Activated CD8-positive, alpha-beta T cell treated with anti-CD3 and anti-CD28 coated beads for 36 hours (primary cell): ENCODE measurements at places on chromosomes 4 and X. TPM values are rescaled to one million over a fixed set of nuclear protein-coding genes. Genes with fewer than 3 reads are reported as not detected.

SLC25A43 gene
- total RNA-seq: 5.6 TPM

USP11 gene
- total RNA-seq: 62.0 TPM

TBC1D9 gene
- total RNA-seq: not detected

MTNR1A gene
- not detected for total RNA-seq

GSX2 gene
- total RNA-seq: not detected

PSAPL1 gene
- total RNA-seq: not detected

STATH gene
- total RNA-seq: not detected

SUV39H1 gene
- total RNA-seq: 26.8 TPM

HAND2 gene
- total RNA-seq: not detected

BEX4 gene
- total RNA-seq: 9.7 TPM

ARAF gene
- total RNA-seq: 53.9 TPM

FAAH2 gene
- total RNA-seq: 1.7 TPM

UCHL1 gene
- 3.0 TPM for total RNA-seq

- H3K4me3 ChIP-seq: no peak overlapping the region
- no peaks in the 10 kb centered on the region for H3K27me3 ChIP-seq
- no peak for DNase-seq
- no peak overlapping the region for H3K27ac ChIP-seq
These were observed 104.5 kb upstream of the AGA start for GRCh38 chr4:177546745-177547144.

DNA sequence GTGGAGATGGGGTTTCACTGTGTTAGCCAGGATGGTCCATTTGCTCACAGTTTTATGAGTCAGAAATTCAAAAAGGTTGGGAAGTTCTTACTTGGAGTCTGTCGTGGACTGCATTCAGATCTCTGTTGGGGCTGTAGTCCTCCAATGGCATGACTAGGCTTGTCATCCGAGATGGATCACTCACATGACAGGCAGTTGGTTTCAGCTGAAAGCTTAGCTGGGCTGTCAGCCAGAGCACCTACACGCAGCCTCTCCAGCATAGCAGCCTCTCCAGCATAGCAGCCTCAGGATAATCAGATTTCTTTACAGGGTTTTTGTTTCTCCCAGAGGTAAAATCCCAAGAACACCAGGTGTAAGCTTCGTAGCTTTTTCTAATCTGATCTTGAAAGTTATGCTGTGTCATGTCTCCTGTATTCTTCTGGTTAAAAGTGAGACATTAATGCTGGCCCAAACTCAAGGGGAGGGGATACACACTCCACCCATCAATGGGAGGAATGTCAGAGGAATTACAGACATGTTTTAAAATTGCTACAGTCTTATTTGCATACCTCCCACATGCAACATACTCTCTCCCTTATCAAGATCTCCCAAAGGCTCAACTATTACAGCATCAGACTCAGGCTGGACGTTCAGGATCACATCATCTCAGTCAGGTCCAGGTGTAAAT, 31.6 kb upstream of the SOD3 start:
- H3K27me3 ChIP-seq: peaks cover 1% of the 10 kb centered on the region
- H3K4me1 ChIP-seq: no peaks in the 10 kb centered on the region
- no peak overlapping the region for H3K27ac ChIP-seq
- no peak overlapping the region for H3K4me3 ChIP-seq
- no peaks in the 10 kb centered on the region for H3K36me3 ChIP-seq

DNA sequence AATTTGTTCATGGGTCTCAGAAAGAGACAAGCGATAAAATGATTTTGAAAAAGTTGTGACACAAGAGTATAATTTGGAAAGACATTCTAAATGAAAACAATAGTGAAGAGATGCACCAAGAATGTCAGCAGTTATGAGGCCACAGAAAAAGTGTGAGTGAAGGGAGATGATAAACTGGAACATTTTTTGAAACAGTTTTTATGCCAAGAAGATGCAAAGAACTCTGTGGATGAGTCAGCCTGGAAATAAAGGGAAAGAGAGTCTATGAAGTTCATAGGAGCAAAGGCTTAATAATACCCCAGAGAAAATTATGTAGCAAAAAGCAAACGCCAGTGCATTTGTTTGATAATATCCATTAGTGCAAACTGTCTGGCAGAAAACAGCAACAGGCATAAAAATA, 188.4 kb upstream of the TBC1D9 start:
- DNase-seq: no peak
- no peak overlapping the region for H3K27ac ChIP-seq
- no peaks in the 10 kb centered on the region for H3K27me3 ChIP-seq
- H3K4me1 ChIP-seq: no peaks in the 10 kb centered on the region
- no peak overlapping the region for H3K4me3 ChIP-seq

DNA sequence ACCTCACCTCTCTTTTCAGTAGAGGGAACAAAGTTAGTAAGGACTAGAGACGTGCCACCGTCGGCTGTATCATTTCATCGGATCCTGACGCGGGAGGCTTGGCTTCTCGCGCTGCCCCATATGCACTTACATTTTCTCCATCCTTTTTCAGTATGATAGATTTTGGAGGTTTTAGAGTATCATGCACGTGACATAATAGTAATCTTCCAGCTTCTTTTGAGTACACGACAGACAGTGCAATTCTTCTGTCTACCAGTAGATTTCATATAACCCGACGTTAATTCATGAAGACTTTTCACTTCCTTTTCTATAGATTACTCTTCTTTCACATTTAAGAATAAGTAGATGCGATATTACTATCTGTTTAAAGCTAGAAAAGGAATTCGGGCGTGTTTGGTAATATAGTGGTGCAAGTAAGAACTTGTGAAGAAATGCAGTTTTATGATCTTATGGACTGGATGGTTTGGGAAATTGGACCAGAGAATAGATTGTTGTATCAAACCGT, 1.0 kb downstream of the CDS1 start:
- H3K4me3 ChIP-seq: peak overlapping the region; percentile 67
- peak; percentile 5 for DNase-seq
- peaks cover 32% of the 10 kb centered on the region for H3K27me3 ChIP-seq
- peaks cover 13% of the 10 kb centered on the region for H3K4me1 ChIP-seq
- no peak overlapping the region for H3K27ac ChIP-seq

- no peak overlapping the region for H3K4me3 ChIP-seq
- peaks cover 3% of the 10 kb centered on the region for H3K4me1 ChIP-seq
- DNase-seq: no peak
- no peak overlapping the region for H3K27ac ChIP-seq
- no peaks in the 10 kb centered on the region for H3K36me3 ChIP-seq
These were observed 21.2 kb downstream of the DOK7 start for GRCh38 chr4:3484057-3484973.

GRCh38 chr4:10180927-10181744, 64.5 kb upstream of the WDR1 start:
- H3K4me3 ChIP-seq: peak overlapping the region; percentile 16
- H3K27ac ChIP-seq: peak overlapping the region; percentile 93
- peak; percentile 61 for DNase-seq
- H3K27me3 ChIP-seq: no peaks in the 10 kb centered on the region
- H3K36me3 ChIP-seq: peaks cover 4% of the 10 kb centered on the region

DNA sequence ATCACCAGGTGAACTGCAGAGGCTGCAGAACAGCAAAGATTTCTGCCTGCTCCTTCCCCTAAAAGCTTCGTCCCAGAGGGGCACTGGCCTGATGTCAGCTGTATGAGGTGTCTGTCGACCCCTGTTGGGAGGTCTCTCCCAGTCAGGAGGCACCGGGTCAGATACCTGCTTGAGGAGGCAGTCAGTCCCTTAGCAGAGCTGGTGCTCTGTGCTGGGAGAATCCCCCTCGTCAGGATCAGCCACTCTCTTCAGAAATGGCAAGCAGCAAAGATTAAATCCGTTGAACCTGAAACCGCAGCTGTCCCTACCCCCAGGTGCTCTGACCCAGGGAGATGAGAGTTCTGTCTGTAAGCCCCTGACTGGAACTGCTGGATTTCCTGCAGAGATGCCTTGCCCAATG, 1166.3 kb upstream of the ADGRL3 start:
- H3K36me3 ChIP-seq: no peaks in the 10 kb centered on the region
- DNase-seq: no peak
- H3K27ac ChIP-seq: no peak overlapping the region
- no peak overlapping the region for H3K4me3 ChIP-seq
- H3K27me3 ChIP-seq: no peaks in the 10 kb centered on the region

- no peak overlapping the region for H3K27ac ChIP-seq
- H3K36me3 ChIP-seq: no peaks in the 10 kb centered on the region
- no peaks in the 10 kb centered on the region for H3K4me1 ChIP-seq
- no peak overlapping the region for H3K4me3 ChIP-seq
- H3K27me3 ChIP-seq: no peaks in the 10 kb centered on the region
These were observed 59.9 kb downstream of the CPZ start for GRCh38 chr4:8652181-8653078.

- no peak for DNase-seq
- no peaks in the 10 kb centered on the region for H3K4me1 ChIP-seq
- no peaks in the 10 kb centered on the region for H3K36me3 ChIP-seq
- no peak overlapping the region for H3K4me3 ChIP-seq
These were observed 47.7 kb upstream of the SORCS2 start for GRCh38 chr4:7144374-7145290.

GRCh38 chr4:9703391-9703790, 78.0 kb upstream of the DRD5 start:
- H3K4me1 ChIP-seq: peaks cover 10% of the 10 kb centered on the region
- peak; percentile 86 for DNase-seq
- no peak overlapping the region for H3K4me3 ChIP-seq
- H3K36me3 ChIP-seq: no peaks in the 10 kb centered on the region
- no peak overlapping the region for H3K27ac ChIP-seq

DNA sequence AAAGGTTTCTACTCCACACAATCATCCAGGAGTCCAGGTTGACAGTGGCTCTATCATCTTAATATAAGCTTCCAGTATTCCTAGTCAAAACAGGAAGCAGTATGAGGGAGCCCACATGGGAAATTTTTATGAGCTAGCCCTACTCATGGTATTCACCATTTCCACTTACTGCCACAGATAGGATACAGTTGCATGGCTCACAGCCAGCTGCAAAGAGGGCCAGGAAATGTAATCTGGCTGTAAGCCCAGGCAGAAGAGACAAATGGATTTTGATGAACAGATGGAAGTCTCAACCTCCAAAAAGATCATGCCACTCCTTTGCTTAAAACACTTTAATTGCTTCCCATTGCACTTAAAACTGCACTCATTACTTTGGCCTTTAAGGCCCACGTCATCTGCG, 150.6 kb downstream of the ADAMTS3 start:
- no peaks in the 10 kb centered on the region for H3K4me1 ChIP-seq
- no peaks in the 10 kb centered on the region for H3K27me3 ChIP-seq
- H3K36me3 ChIP-seq: no peaks in the 10 kb centered on the region
- H3K4me3 ChIP-seq: no peak overlapping the region

GRCh38 chr4:183300070-183300469, 20.0 kb downstream of the CLDN22 start:
- H3K27me3 ChIP-seq: peaks cover 8% of the 10 kb centered on the region
- no peak overlapping the region for H3K27ac ChIP-seq
- H3K4me1 ChIP-seq: no peaks in the 10 kb centered on the region
- no peak overlapping the region for H3K4me3 ChIP-seq

DNA sequence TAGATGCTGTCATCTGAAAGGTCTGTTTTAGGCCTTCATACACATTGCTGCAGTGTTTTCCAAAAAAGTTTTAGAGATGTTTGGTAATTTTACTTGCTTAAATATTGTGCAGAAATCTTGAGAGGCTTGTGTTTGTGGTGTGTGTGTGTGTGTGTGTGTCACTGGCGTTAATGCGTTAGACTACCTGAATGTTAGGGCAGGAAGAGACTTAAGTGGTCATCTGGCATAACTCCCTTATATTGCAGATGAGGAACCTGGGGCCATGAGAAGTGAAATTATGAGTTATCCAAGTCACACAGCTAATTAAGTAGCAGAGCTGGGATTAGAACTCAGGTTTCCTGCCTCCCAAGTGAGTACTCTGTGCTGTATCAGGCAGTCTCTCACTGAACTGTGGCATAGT, 1.4 kb downstream of the LSM6 start:
- peaks cover 10% of the 10 kb centered on the region for H3K36me3 ChIP-seq
- no peaks in the 10 kb centered on the region for H3K27me3 ChIP-seq
- no peak for DNase-seq
- H3K27ac ChIP-seq: peak overlapping the region; percentile 64

DNA sequence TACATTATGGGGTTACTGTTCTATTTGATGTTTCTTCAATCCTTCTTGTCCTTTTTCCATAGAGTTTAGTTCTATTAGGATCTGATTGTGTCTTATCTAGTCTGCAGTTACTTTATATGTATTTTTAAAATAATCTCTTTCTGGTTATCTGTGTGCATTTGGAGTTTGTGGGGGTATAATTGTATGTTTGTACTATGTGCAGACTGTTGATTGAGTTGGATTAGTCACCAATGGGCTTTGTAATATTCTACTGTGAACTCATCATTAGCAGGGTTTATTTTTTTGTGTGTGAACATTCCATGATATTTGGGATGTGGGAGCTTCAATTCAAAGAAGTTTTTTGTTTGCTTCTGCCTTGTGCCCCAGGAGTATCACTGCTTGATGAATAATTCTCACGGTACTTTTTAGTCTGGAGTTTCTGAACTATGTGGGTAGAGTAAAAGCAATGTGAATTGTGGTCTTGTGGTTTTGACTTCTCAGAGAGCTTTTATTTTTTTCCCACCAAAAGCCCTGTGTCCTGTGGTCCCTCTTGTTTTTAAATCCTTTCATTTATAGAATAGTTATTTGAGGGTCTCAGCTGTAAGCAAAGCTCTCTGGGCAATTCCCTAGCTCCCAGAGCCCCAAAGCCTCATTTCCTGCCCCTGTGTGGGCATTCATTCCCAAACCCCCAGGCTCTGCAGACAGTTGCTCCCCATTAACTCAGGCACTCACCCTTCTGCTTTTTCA, 127.8 kb downstream of the PHKA2 start:
- DNase-seq: no peak
- H3K4me3 ChIP-seq: no peak overlapping the region
- no peaks in the 10 kb centered on the region for H3K36me3 ChIP-seq
- H3K4me1 ChIP-seq: peaks cover 28% of the 10 kb centered on the region
- no peaks in the 10 kb centered on the region for H3K27me3 ChIP-seq

- DNase-seq: no peak
- H3K4me3 ChIP-seq: no peak overlapping the region
- H3K36me3 ChIP-seq: no peaks in the 10 kb centered on the region
- H3K4me1 ChIP-seq: no peaks in the 10 kb centered on the region
These were observed 31.6 kb upstream of the CT47C1 start for GRCh38 chrX:119041175-119041574.

GRCh38 chr4:169345316-169345721, 74.6 kb upstream of the SH3RF1 start:
- no peaks in the 10 kb centered on the region for H3K27me3 ChIP-seq
- H3K4me1 ChIP-seq: no peaks in the 10 kb centered on the region
- H3K4me3 ChIP-seq: no peak overlapping the region
- no peaks in the 10 kb centered on the region for H3K36me3 ChIP-seq
- DNase-seq: no peak

DNA sequence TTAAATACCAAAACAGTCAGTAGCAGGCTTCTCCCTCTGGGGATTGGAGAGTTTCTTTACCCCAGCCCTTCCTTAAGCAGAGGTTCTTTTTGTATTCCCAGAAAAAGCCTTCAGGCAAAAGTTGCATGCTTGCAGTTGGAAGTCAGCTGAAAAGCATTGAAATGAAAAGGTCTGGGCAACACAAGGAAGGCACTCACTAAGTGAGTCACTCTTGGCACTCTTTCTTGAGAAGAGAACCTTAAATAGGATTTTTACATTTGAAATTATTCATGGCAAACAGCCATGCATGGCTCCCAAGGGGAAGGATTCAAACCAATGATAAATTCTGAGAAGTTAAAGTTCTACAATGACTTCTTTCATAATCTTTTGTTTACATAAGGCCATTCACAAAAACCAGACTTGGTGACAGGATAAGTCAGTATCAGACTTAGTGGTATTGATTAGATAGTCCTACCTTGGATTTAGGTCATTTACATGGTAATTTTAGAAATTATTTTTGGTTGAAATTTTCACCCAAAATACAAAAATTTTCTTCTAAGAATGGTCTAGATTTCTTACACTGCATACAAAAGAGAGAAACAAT, 2068.9 kb downstream of the PCDH7 start:
- H3K36me3 ChIP-seq: no peaks in the 10 kb centered on the region
- no peak overlapping the region for H3K4me3 ChIP-seq
- no peaks in the 10 kb centered on the region for H3K4me1 ChIP-seq
- H3K27ac ChIP-seq: no peak overlapping the region
- no peak for DNase-seq
